ENCODE measurements at places on chromosomes 7 and 10.

DNA sequence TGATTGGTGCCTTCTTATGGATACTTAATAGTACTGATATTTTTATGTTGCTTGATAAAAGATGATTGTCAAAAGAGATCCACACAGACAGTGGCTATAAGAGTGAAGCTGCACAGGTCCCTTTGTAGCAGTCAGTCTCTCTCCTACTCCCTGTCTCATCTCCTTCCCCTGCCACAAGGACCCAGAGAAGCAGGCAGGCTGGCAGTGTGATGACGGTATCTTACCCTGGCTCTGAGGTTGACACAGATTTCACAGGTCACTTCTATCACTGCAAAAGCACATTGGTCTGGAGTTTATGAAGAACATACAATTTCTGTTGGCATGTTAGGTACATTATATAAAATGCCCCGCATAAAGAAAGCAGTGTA lies 64.4 kb upstream of the AHR start:
- DNase-seq = peak; percentile 31

DNA sequence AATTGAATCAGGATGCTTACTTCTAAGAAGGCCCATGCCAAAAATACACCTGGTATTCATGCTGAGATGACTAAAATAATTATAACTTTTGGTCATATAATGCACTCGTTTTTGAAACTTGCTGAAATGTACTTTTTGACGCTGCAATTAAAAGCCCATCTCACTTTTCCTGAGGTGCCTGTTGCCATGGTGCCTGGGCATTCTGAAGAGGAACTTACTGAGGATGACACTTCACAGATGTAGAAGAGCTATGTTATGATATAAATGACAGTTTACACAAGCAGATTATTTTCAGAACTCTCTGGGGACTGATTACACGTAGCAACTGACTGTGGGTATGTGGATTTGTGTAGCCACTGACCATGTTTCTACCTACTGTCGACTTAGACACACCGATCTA lies 182.4 kb downstream of the TPK1 start:
- DNase-seq = no peak

DNA sequence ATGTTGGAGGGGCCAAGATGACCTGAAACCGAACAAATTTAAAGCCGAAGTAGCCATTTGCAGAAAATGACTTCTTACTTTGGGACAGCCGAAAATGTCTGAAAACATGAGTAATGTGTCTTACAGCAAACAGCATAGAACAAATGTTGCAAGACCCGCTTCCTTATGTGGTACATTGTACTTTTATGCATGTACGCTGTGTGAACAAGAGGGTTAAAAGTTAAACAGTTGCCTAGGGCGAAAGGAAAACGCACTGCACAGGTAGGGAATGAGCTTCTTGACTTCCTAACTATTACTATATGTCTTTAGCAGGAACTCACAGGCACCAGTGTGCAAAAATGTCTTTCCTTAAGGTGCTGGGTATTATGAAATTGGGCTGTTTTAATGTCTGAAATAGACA lies 303.5 kb upstream of the MGMT start:
- DNase-seq = no peak

DNA sequence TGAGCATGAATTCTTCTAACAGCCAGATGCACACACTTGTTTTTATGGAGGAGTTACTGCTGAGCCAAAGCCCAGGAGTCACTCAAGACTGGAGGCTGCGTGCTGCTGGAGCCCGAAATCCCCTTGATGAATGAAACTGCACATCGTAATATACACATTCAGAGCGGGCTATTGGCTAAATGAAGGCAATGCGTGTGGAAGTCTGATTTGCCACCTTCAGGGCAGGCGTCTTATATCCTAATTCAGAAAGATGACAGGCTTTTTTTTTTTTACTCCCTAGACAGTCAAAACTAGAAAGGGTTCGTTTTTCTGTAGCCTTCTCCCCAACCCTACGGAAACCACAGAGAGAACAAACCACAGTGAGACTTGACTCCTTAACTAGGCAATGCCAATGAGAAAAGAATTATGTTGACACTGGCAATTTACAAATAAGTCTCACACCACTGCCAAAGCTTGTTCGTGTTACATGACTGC lies 227.2 kb upstream of the KLF14 start:
- peak; percentile 80 for DNase-seq

DNA sequence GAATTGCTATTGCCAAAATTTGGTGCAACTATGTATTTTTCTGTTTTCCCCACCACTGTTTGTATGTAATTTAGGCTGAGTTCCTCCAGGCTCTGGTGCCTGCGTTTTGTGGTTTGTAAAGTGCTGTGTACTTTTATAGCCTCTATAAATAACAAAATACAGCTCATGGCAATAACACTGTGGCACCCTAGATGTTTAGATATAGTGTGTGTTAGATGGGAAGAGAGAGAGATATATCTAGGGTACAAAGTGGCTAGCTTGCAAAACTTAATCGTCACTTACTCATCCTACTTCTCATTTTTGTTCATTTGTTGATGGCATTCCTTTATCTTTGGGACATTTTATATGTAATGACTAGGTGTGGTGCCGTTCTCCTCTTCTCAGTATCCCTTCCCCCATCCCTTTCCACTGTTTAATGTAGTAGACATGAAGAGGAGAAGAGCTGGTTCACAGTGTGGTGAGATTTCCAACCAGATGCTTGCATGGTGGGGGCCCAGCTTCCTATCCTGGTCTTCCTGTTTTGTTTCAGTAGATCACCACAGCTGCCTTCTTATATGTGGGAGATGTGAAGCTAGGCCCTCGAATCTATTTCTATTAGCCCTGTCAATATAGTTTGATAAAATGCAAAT lies 115.0 kb downstream of the SND1 start:
- DNase-seq = no peak

- no peak for DNase-seq
These were observed 112.1 kb downstream of the PRKG1 start for GRCh38 chr10:51186361-51186760.

DNA sequence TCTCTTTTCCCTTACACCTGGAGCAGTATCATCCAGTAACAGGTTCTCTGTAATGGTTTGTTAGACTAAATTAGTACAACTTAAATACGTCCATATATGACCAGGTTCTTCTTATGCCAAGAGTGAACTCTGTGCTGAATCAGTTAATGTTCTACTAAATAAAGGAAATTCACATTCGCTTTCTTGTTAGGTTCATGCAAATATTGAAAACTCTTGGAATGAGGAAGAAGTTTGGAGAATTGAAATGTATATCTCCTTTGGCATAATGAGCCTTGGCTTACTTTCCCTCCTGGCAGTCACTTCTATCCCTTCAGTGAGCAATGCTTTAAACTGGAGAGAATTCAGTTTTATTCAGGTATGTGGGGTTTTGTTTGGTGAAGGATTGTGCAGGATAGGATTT lies 15.3 kb upstream of the CFAP69 start:
- DNase-seq = no peak

GRCh38 chr10:14635043-14635710 lies 139.5 kb downstream of the FAM107B start:
- DNase-seq = no peak

GRCh38 chr10:69366738-69367137 lies 50.0 kb downstream of the TACR2 start:
- no peak for DNase-seq

DNA sequence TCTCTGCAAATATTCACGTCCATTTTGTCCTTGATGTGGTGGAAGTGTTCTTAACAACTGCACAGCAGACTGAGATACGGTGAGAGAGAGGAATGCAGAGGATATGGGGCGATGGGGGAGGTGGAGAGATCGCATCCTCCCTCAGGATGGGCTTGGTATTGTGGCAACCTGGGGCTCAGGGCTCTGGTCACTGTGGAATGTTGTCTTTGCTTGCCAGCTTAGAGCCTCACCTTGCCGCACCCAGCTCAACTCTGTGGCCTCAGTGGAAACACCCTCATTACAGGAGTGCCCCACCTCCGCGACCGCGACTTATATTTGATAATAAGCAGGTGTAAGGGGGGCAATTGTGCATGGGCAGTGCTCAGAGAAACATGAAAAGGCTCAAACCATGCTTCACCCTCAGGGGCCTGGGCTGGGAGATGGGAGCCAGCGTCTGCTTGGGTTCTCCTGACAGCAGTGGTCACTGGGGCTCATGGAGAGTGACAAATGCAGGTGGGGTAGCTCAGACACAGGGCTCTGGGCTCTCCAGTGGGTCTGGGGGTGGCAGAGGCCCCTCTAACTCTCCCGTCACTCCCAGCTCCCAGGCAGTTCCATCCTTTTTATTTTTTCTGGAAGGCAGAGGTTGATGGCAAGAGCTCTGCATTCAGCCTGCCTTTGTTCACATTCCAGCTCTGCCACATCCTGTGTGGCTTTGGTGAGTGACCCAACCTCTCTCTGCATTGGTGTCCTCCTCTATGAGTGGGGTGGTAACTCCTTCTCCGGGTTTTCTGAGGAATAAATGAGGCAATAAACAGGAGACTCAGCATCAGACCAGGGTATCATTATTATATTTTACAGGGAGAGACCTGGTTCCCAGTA lies 43.1 kb upstream of the EMX2 start:
- no peak for DNase-seq

DNA sequence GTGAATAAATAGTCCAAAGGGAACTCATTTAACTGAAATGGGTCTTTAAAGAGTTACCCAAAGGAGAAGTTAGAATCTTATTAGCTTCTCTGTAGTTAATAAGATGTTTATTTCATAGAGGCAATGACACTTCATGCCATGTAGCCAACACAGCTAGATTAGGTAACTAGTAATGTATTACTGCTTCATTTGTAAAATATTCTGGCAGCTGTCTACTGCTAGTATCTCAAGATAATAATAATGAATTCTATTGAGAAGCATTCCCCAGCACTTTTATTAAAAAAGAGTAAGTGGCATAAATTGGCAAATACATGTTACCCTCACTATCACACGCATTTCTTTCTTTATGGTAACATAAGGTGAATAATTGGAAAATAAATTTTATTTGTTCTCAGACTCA lies 10.1 kb downstream of the PAPSS2 start:
- DNase-seq = no peak

DNA sequence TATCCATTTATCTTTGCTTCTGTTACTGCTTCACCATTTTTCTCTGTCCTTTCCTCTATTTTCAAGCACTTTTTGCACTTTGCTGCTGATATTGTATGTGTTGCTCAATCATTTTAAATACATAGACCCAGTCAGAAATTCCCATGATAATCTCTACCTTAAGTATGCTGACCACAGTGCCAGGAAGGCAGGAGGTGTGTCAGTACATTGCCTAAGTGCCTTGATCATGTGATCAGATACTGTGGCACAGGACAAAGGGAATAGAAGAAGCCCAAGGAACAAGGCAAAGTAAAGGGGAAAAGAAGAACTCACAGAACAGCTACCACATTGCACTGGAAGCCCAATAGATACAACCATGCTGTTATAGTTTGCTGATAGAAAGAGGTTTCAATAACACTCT lies 53.7 kb upstream of the CD36 start:
- DNase-seq = no peak

DNA sequence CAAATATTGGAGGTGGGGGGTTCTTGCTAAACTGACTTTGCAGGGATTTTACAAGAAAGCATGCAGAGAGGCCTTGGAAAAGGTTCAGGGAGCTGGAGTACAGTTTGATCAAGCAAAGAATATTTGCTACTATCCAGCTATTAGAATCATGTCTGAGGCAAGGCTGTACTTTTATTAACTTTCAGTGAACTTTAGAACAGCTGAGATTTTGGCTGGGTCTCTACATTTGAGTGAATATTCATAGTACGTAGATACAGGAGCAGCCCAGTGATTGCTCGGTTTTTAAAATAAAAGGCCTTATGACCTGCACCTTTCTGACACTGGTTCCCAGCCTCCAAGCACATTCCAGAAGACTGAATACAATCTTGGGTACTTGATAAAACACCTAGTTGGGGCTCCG lies 496.8 kb upstream of the AKR1E2 start:
- no peak for DNase-seq

DNA sequence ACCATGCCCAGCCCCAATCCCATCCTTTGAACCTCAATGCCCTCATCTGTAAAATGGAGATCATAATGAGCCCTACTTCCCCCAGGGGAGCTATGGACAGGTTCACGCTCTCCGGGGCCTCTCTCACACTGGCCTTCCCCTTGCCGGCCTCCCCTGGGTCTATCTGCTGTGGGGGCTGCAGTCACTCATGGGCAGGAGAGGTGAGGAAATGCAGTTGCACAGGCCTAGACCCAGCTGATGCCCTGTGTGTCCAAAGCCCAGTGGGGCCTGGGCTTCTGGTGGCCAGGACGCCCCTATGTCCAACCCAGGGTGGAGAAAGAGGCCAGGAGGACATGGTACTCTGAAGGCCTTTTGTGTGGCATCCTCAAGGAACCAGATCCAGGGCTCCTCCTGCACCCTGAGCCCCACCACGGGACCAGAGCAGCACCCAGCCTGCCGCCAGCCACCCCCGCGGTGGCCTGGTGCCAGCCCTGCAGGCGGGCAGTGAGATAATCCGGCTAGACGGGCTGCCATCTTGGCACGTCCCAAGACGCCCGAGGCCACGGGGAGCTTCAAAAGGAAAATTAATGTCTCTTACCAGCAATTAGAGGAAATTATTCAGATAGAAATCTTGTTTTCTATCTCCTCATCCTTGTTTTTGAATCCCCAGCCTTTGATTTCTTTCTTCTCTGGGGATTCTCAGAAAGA lies 39.0 kb downstream of the MYL10 start:
- no peak for DNase-seq

GRCh38 chr10:78165617-78166016 lies 132.0 kb downstream of the RPS24 start:
- DNase-seq = no peak

DNA sequence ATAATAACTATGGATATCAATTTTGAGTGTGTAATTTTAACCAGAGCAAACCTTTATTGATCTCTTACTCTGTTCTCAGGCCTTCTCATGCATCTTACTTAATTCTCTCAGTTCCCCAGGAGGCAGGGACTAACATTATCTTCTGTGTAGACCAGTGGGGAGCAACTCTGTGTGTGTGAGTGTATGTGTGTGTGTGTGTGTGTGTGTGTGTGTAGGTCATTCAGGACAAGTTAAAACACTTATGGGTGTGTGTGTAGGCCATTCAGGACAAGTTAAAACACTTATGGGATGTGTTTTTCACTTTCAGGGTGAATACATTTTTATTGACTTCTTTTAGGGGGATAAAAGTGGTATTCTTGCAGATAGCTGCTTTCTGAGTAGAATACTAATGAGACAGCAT lies 145.0 kb downstream of the ADAM12 start:
- no peak for DNase-seq

- no peak for DNase-seq
These were observed 539.8 kb upstream of the CELF2 start for GRCh38 chr10:10477844-10478243.

GRCh38 chr10:102396730-102397151 lies 1.2 kb downstream of the NFKB2 start:
- no peak for DNase-seq

- DNase-seq = no peak
These were observed 22.0 kb downstream of the CDCA7L start for GRCh38 chr7:21923658-21924057.

Measured in stimulated activated CD4-positive, alpha-beta T cell treated with anti-CD3 and anti-CD28 coated beads, Interleukin-15, amount 100 ng/mL, for 24 hours (primary cell).